Pulmonary artery endothelial cell (primary cell): ENCODE measurements at places on chromosomes 1 and 21. TPM values are rescaled to one million over a fixed set of nuclear protein-coding genes. Genes with fewer than 3 reads are reported as not detected.

TINAGL1 gene
- 373 and 383 TPM in 2 replicates for total RNA-seq

FOXO6 gene
- total RNA-seq: 0.14 and 0.53 TPM in 2 replicates

HIPK1 gene
- 34.8 and 42.7 TPM in 2 replicates for total RNA-seq

CAPN8 gene
- not detected in 2 replicates for total RNA-seq

GLIS1 gene
- total RNA-seq: not detected in 2 replicates

SLFNL1 gene
- total RNA-seq: 0.20 and 0.28 TPM in 2 replicates

NBPF26 gene
- total RNA-seq: 11.7 and 15.9 TPM in 2 replicates

LCE2A gene
- not detected in 2 replicates for total RNA-seq

KRTAP21-1 gene
- total RNA-seq: not detected in 2 replicates

FAM151A gene
- total RNA-seq: not detected in 2 replicates

OR10Z1 gene
- not detected in 2 replicates for total RNA-seq

RXFP4 gene
- total RNA-seq: 0.14 TPM in 1 of 2 replicates, not detected in the other

COL11A1 gene
- not detected in 2 replicates for total RNA-seq

RASAL2 gene
- total RNA-seq: 9.6 and 13.5 TPM in 2 replicates

BCL2L15 gene
- total RNA-seq: 0.11 and 0.26 TPM in 2 replicates

KANK4 gene
- not detected in 2 replicates for total RNA-seq
